LoVo (cell line): ENCODE measurements at places on chromosomes 6 and 20.

DNA sequence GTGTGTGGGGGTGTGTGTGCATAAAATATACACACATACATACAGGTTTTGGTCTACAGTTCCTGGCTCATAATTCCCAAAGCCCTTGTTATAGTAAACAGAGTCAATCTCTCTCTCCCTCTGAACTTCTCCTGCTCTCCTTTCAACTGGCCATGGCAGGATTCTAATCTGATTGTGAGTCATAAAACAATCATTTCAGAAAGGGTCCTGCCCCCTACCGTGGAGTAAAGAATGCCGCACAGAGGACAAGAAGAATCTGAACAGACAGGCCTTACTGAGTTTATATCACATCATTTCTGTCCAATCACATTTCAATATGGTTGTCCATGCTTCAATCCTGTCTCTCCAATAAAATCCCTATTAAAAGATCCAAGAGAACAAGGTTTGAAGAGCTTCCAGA, 416.9 kb downstream of the FRK start:
- no peak for DNase-seq

DNA sequence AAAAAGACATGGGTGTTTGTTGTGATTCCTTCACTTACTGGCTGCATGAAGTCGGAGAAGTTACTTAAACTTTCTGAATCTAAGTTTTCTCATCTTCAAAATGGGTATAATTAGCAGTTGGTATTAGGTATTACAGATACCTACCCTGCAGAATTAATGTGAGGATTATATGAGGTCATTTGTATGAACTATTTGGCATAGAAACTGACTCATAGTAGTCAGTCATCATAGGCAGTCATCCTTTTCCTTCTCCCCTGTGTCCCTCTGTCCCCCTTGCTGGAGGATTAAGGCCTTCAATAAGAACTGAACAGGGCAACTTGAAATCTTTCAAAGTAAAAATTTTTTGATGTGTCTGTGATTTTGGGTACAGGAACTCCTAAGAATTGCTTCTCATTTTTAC, 26.3 kb downstream of the RALGAPB start:
- no peak for DNase-seq

DNA sequence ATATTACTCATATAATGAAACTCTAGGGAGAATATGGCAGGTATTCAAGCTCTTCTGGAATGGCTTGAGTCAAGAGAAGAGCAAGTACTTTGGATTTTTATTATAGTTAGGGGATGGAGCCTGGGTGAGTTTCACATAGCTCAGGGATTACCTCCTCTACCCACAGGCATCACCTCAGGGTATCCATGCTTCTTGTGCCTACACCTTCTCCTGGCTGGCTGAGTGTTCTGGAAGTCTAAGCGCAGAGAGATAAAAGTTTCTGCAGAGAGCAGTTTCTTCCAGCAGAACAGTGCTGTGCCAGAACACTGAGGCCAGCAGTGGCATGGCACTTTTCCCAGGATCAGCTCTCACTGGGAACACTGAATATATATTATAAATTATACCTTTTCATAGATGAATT, 199.7 kb upstream of the KCNQ5 start:
- DNase-seq = peak; percentile 16

DNA sequence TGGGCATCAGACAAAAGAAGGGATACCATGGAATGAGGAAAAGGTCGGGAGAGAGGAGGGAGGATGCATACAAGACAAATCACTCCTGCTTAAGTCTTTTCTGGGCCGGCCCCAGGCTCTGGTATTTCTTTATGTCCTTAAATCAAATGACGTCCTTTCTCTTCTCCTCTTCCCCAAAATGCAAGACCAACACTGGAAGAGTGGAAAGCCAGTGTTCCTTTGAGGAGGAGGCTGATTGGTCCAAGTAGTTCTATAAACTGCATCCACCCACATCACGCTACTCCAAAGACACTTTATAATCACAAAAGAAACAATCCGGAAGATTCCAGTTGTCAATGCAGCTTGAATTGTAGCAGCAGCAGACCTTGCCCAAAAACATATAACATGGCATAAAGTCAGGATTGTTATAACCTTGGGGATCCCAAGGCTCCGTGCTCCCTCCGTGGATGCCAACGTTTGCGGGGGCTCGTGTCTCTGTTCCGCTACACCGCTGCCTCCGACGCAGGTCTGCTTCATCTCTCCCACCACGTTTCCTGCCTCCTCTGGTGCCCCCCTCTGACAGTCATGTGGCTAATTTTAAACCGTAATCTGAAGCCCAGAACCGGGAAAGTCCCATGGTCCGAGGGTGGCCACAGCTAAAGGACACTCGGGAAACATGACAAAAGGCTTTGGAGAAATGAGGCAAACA, 47.1 kb downstream of the MCUR1 start:
- DNase-seq = no peak

DNA sequence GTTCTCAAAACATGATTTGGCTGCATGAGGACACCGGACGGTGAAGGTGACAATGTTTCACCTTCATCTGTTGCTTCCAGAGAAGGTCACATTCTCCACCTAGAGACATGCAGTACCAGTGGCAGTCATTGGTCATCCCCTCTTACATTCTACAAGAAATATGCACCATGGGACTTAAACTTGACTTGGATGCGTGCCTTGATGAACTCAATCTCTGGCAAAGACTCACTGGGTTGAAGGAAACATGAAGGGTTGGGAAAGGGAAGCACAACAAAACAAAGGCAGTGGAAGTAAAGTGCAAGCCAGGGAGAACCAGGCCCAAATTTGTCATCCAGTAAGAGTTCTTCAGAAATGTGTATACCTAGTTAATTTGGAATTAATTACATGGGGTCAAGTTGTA, 39.4 kb upstream of the ARMH2 start:
- no peak for DNase-seq

DNA sequence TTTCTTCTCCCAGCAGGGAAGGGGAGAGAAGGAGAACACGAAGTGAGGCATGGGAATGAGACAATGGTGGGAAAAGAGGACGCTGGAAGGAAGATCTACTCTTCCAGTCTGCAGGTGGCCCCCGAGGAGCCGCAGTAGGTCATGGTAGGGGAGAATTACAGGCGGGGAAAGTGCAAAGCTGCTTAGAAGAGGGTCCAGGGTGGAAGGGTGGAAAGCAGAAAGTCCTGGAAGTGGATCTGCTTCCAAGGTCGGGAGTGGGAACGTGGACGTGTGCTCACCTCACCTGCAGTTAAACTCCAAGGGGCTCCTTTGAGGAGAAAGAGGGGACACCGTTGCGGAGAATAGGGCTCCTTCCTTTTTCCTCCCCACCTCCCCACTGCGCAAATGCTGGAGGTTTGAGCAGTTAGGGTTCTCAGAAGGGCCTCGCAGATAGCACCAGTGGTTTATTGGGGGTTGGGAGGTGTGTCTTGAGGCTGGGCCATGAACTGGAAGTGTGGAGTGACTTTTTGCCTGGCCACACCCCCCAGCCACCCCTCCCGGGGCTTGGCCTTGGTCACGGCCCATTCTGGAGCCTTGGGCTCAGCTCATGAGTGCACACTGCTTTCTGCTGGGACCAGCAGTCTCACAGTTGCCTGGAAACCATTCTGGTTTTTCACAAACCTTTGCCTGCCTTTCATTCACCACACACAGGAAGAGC, 100.4 kb upstream of the MLN start:
- DNase-seq = no peak

- no peak for DNase-seq
These were observed 592.6 kb upstream of the ADGRB3 start for GRCh38 chr6:68042339-68043121.

DNA sequence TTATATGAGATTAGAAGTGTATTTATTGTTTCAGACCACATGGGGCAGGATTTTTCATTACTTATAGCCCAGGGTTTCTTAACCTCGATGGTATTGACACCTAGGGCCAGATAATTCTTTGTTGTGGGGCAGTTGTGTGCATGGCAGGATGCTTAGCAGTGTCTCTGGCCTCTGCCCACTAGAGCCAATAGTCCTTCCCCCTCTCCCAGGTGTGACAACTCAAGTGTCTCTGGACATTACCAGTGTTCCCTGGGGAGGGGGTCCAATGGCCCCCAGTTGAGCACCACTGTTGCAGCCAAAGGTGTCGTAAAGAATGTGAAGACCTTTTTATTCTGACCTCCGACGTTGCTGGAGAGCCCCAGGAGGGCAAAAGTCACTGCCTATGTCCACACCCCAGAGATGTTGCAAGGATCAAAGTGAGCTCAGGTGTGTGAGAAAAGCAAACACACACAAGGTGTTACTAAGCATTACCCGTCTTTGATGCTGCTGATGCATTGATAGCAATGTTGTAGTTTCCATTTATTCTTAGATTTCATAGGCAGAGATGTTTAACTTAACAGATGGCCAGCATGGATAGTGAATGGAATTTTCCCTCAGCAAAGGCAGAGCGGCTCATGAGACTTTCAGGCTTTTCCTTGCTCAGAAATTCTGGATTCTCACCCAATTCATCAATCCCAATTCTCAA, 22.2 kb downstream of the BANF2 start:
- DNase-seq = peak; percentile 22

DNA sequence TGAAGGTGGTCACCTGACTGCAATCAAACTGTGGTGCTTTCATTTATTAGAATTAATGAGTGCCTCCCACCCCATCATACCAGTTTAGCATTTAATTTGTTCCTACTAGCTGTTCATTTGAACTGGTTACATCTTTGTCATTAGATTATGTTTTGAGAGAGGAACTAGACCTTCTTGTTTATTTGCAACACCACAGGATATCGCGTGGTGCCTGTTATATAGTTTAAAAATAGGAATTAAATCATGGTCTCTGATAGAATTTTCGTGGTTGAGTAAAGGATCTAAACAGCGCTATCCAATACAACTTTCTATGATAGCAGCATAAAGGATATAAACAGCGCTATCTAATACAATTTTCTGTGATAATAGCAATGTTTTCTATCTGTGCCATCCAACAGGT, 2.8 kb downstream of the RPRD1B start:
- DNase-seq = no peak

DNA sequence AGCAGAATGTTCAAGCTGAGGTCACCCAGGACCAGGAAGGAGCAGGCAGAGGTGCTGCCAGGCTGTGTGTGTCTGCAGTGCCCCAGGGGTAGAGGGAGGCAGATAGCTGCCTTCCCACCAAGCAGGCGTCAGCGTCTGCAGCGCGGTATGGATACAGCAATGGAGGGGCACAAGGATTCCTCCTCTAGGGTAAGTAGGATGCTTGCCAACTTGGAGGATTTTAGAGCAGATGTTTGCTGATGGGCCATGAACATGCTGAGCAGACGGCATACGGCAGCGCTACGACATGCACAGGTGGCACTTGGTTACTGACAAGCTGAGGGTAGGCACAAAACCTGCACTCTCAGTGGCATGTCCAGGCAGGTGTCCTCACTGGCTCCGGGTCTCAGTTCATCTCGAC, 48.1 kb downstream of the PSMG4 start:
- no peak for DNase-seq

DNA sequence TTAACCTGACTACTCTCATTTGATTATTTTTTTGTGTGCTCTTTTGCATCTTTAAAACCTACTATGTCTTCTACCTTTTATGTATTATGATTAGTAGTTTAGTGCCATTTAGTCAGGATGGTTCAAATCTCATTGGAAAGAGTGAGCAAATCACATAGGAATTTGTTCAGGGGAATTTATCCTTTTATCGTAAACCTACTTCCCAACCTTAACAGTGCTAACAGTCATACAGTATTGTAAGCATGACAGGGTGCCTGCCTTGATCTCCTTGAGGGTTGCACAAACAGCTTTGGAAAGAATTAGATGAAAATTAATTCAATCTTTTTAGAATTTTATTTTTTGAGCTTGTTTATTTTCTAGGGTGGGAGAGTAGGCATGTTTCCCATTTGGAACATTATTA, 18.3 kb downstream of the RNF8 start:
- no peak for DNase-seq

DNA sequence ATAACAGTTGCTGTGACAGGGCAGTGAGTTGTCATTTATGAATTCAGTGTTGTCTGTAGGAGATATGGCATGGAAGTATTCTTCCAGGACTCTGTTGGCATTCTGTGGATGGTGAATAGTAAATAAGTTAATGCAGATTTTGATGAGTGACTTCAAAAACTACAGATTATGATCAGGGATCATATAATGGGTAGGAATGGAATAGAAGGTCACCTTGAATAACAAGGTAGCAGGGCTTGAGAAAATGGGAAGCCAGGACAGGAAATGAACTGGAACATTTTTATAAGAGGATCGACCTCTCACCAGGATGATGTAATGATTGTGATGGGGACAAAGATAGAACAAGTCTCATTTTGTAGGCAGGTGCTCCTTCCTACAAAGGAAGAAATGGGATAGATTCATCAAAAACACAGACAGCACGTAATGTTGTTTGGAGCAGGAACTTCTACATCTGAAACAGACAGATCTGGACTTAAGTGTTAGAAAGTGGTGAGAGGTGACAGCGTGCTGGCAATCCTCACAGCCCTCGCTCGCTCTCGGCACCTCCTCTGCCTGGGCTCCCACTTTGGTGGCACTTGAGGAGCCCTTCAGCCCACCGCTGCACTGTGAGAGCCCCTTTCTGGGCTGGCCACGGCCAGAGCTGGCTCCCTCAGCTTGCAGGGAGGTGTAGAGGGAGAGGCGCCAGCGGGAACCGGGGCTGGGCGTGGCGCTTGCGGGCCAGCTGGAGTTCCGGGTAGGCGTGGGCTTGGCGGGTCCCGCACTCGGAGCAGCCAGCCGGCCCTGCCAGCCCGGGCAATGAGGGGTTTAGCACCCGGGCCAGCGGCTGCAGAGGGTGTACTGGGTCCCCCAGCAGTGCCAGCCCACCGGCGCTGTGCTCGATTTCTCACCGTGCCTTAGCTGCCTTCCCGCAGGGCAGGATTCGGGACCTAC, 30.8 kb upstream of the SSR1 start:
- no peak for DNase-seq

GRCh38 chr6:150183966-150184365, 41.1 kb downstream of the PPP1R14C start:
- DNase-seq = no peak

DNA sequence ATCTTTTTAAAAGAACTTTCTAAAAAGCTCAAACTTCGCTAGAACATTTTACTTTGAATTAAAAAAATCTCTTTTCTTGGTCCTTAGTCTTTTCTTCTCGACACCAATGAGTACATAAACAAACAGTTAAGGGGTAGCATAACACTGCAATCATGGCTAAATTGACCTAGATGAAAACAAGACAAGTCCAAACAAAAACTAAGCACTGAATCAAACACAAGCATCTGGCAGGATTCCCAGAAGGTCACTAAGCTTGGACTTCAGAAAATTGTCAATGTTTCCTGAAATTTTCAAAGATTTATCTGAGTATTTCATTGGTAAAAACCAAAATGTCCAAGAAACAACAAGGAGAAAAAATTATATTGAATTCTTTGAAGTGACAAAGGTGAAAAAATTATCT, 5.0 kb downstream of the COL21A1 start:
- no peak for DNase-seq

- DNase-seq = no peak
These were observed 372.7 kb downstream of the CDKAL1 start for GRCh38 chr6:20906945-20907344.
